ENCODE measurements at places on chromosomes 12 and 14.

DNA sequence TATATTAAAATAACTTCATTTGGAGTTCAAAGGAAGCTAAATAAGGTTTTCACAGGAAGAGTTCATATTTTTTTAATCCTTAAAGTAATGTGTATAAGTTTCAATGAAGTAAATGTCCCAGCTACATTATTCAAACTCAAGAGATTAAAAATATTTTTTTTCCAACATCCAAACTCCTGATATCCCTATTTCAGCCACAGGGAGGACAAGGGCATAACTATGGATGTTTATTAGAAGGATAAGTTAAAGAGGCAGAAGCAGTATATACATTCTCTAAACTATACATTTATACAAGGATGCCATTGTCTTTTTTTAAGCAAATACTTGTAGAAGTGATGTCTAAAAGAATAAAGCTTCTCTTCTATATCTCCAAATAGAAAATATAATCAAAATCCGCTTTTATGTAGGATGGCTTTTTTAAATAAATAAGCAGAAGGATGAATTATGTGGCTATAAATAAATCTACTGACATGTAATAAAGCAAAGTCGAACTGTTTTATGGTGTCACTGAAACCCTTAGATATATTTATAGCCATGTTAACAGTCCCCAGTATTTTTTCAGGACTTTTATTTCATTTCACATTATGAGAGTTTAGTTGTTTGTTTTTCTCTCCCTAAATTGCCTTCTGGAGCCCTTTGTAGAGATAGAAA, 936.5 kb downstream of the DIO2 start:
- no peak for DNase-seq

GRCh38 chr12:28463396-28463795, 273.1 kb downstream of the CCDC91 start:
- no peak for DNase-seq

DNA sequence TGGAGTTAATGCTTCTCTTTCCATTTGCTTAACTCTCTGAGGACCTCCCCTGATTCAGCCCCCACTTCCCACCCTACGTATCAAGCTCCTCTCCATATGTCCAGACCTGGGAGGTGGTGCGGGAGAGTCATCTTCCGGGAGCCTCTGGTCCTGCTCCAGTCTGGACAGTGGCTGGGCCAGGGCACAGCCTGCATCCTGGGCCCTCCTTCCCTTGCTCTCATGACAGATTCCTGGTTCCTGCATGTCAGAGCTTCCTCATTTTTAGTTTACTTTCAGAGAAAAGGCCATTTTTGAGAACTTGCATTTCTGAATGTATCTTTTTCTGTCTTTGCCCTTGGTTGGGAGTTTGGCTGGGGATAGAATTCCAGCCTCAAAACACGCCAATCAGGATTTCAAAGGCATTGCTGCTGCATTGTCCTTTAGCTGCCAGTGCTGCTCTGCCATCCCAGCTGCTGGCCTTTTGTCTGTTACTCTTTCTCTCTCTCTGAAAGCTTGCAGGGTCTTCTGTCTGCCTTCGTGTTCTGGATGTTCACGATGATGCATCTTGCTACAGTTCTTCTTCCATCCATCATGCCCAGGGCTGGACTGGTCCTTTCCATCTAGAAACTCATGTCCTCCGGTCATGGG, 54.7 kb downstream of the SLC6A12 start:
- no peak for DNase-seq

DNA sequence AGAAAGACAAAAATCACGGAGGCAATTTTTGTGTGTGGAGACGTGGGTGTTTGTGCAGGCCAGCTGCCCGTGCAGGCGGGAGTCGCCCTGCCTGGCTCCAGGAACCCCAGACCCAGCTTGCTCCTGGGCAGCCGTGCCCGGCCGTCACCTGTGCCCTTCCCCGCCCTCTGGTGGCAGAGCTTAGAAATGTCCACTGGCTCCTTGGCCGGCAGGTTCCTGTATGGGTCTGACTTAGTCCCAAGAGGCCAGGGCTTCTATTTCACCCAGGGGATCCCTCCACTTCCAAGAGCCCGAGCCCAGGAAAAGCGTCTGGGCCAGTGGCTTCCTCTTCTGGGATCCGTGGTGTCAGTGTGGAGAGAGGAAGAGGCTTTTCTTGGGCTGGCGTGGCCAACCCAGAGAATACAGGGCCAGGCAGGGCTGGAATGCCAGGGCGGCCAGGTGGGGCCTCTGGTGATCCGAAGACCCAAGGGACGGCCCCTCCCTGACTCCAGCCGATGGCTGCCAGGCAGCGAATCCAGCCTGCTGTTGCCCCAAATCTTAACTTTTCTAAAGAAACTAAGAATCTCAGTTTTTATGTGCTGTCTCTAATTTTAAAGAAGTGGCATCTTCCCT, 120.9 kb downstream of the TMEM132C start:
- DNase-seq: peak; percentile 59

DNA sequence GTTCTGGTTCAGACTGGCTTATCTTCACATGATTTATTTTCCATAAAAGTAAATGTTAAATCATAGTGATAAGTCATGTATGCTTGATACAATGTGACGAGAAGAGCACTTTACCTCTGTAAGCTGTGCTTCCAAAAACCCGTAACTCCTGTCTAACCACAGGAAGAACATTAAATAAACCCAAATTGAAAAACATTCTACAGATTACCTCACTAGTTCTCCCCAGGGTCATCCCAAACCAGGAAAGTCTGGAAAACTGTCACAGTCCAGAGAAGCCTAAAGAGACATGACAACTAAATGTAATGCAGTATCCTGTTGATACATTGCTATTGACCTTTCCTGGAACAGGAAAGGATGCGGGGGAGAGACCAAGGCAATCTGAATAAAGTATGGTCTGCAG, 32.5 kb upstream of the DUSP6 start:
- no peak for DNase-seq

GRCh38 chr12:15751741-15752140, 37.4 kb downstream of the EPS8 start:
- DNase-seq: no peak

DNA sequence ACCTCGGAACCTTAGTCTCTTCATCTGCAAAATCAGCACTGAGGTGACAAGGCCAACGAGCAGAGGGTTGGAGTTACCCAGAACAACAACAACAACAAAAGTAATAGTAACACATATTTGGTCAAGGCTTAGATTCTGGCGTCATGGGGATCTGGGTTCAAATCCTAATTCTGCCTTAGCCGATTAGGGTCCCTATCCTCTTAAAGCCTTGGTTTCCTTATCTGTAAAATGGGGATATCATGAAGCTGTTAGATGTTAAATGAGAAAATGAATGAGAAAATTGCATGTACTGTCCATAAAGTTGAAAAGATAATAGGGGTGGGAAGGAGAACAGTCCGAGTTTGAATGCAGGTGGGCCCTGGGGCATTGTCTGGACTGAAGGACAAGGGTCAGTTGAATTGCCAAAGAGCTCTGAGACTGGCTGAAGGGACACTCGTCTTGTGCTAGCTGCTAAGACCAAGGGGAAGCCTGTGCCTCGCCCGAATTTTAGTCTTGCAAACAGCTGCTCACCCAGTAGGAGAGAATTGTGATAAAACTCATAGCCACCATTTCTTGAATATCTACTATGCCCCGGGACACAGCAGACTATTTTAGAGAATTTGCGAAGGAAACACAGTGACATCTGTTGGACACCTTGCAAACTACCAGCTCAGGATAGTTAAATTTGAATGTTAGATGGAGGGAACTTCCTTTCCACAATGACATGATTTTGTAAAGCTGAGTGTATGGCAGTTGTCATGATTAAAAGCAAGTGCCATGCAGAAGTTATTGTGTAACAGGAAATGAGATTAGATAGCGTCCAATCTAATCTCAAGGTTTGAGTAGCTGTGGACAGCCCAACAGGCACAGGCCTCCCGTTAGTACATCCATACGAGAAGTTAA, 6.8 kb upstream of the HNF1A start:
- peak; percentile 79 for DNase-seq

- DNase-seq: no peak
These were observed 195.3 kb upstream of the BCL2L14 start for GRCh38 chr12:11875414-11875935.

- peak; percentile 45 for DNase-seq
These were observed 207.3 kb downstream of the SSPN start for GRCh38 chr12:26402648-26403047.

DNA sequence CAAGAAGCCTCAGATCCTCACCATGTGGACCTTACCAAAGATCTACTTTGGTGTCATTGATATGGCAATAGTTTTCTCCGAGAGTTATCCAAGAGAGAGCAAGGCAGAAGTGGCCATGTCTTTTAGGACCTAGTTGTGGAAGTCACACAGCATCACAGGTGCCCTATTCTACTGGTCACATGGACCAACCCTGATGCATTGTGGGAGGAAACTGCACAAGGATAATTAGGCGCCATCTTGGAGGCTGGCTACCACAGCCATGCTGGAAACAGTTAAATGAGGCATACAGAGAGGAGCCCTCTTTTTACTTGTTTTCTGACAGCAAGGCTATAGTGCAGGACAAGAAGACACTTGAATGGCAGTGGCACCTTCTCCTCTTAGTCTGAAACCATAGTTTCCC, 49.8 kb downstream of the GNS start:
- DNase-seq: no peak

- DNase-seq: peak; percentile 42
These were observed 116.3 kb downstream of the GLT1D1 start for GRCh38 chr12:128969480-128970055.

DNA sequence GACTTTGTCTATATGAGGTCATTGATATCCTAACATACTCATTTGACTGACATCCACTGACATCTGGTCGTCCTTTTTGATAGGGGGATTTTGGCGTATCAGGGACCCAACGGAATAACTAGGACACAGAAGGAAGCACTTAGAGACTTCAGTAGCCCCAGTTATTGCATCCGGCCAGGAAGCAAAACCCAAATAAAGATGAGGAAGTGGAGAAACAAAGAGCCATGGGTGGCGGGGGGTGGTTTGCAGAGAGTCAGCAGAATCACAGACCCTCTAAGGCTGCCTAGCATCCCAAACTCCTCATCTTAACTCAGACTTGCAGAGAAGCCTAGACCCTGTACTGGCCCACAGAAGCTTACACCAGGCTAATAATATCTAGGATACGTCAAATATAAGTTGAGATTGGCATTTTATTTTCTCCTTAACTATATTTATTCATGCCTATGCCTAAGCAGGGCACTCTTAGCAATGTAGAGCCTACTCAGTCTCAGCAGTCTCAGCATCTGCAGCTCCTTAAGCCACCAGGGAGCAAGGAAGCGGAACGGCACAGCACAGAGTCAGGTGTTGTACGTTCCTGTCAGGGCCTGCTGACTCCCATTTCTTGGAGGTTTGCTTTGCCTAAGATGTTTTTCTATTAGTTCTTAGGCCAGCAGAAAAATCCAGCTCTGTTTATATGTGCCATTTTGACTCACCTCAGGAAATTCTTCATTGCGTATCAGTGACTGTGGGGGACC, 45.1 kb downstream of the KCNA1 start:
- no peak for DNase-seq

DNA sequence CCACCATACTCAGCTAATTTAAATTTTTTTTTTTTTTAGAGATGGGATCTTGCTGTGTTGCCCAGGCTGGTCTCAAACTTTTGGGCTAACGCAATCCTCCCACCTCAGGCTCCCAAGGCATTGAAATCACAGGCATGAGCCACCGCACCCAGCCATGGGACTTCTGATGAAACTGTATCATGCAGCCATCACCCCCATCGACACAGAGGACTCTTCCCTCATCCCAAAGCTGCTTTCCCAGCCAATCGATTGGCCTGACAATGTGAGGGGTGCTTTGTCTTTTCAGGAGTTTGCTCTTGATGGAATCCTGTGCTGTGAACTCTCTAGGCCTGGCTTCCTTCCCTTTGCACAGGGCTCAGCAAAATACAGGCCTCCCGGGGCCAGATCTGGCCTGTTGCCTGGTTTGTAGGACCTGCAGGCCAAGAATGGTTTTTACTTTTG, 59.6 kb upstream of the NCOR2 start:
- DNase-seq: no peak

DNA sequence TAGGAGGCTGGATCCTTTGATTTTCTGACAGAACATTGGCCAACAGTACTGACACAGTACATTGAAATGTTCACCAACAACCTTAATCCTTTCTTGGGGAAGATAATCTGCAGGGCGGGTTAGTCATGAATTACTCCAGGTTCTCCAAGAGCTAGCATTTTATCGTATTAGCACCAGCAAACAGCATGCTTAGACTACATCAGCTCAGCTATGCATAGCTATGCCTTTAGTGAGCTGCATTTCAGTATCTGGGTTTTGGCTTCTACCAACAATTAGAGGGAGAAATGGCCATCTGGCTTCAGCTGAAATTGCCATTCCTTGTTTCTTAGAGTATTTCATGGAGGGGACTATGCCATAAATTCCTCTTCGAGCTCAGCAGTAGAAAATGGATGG, 33.8 kb downstream of the SAMD4A start:
- DNase-seq: no peak

DNA sequence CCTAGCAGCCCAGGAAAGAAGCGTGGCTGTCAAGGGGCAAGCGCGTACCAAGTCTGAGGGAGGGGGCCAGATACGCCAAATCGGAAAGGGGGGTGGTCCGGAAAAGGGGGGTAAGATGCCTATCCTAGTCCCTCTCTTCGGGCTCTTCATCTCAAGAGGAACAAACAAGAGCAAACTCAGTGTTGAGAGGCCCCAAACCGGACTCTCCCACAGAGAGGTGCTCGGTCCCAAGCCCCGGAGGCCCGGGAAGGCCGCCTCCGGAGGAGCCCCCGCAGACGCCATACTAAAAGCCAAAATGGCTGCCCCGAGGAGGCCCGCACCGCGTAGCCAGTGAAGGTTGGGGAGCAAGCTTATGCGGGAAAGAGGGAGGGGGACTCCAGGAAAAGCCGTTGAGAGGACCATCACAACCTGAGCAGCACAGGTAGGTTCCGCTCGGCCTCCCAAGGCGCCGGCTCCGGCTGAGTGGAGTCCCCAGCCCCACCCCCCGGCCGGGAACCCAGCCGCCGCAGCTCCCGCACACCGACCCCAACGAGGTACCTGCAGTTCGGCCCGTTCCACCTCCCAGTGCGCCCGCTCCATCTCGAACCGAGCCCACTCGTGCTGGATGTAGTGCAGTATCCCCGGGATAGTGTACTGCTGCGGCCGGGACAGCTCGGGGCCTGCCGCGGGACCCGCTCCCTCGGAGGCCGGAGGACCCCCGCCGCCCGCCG, at the start of gene AP4S1:
AP4S1 (plus strand) TSS at position 283 of the 710 bp plus-strand sequence. CDS start 40,548 bp downstream, outside the sequence.
- DNase-seq: peak; percentile 27

DNA sequence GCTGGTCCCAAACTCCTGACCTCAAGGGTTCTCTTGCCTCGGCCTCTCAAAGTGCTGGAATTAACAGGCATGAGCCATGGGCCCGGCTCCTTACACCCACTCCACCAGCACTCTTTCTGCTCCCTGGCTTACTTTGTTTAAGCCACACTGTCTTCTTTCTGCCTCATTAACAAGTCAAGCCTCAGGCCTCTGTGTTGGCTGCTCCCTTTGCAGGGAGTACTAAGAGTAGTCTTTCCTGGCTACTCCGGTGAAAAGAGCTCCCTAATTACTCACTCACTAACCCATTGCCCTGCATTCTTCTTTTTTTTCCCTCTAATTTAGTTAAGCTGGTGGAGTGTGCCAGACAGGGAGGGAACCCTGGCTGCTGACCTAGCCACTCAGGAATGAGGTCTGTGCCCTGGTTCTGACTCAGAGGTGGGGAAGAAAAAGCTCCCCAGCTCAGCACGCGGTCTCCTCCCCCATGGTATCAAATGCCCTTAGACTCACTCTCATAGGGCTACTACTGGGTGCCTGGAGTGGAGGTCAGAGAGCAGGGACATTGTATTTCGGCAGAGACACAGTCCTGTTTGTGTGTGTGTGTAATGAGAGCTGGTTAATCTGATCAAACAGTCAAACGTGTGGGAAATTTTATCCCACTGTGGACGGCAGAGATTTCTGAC, 19.8 kb downstream of the GALNT6 start:
- peak; percentile 99 for DNase-seq
